ENCODE measurements at places on chromosomes 1 and 21. TPM values are rescaled to one million over a fixed set of nuclear protein-coding genes. Genes with fewer than 3 reads are reported as not detected.

Gene ADAM30
- not detected for polyA plus RNA-seq

Gene GIPC2
- 5.1 TPM for polyA plus RNA-seq

Gene NUAK2
- 0.68 TPM for polyA plus RNA-seq

Gene KIF21B
- 0.17 TPM for polyA plus RNA-seq

Gene SMPDL3B
- polyA plus RNA-seq, result 1.3 TPM

Gene TNFRSF14
- polyA plus RNA-seq, result 70.7 TPM

Gene WNT9A
- not detected for polyA plus RNA-seq

Gene ZSWIM5
- 20.6 TPM for polyA plus RNA-seq

Gene GBP4
- not detected for polyA plus RNA-seq

Gene TSSK3
- polyA plus RNA-seq, result 2.0 TPM

Gene SPATA1
- 0.93 TPM for polyA plus RNA-seq

Gene CCDC185
- polyA plus RNA-seq, result not detected

Gene BTBD8
- polyA plus RNA-seq, result 0.35 TPM

Gene SLC1A7
- 4.8 TPM for polyA plus RNA-seq

Gene SYT6
- not detected for polyA plus RNA-seq

Gene LRRC7
- polyA plus RNA-seq, result not detected

Gene CSMD2
- not detected for polyA plus RNA-seq

Gene TSPAN2
- polyA plus RNA-seq, result not detected

Gene AMPD1
- not detected for polyA plus RNA-seq

Gene CFAP74
- polyA plus RNA-seq, result 0.62 TPM

Gene FCER1G
- polyA plus RNA-seq, result 6.4 TPM

Gene IL20
- not detected for polyA plus RNA-seq

Gene TMCC2
- polyA plus RNA-seq, result 0.26 TPM

Gene ALX3
- not detected for polyA plus RNA-seq

Gene ESRRG
- polyA plus RNA-seq, result not detected

Gene ADGRL4
- polyA plus RNA-seq, result not detected

Gene CCDC27
- polyA plus RNA-seq, result not detected

Gene S100A3
- polyA plus RNA-seq, result 3.6 TPM

Gene OR2W3
- polyA plus RNA-seq, result not detected

Gene LDLRAD1
- 14.0 TPM for polyA plus RNA-seq

Gene GABRD
- polyA plus RNA-seq, result not detected

Gene CNKSR1
- 9.7 TPM for polyA plus RNA-seq

Gene C1orf185
- not detected for polyA plus RNA-seq

Gene GNG12
- 0.11 TPM for polyA plus RNA-seq

Gene BRINP2
- polyA plus RNA-seq, result 0.08 TPM

Gene ELK4
- 6.8 TPM for polyA plus RNA-seq

Gene C1orf210
- 7.1 TPM for polyA plus RNA-seq

Gene INTS3
- 28.2 TPM for polyA plus RNA-seq

Gene COL18A1
- 79.0 TPM for polyA plus RNA-seq

Gene LCE1D
- not detected for polyA plus RNA-seq

Gene C1orf115
- 30.9 TPM for polyA plus RNA-seq

Gene MYOC
- polyA plus RNA-seq, result not detected

Gene GUCA2B
- polyA plus RNA-seq, result not detected

Gene BCAN
- not detected for polyA plus RNA-seq

Gene SIK1
- 11.8 TPM for polyA plus RNA-seq

Gene IGSF3
- 0.18 TPM for polyA plus RNA-seq

Gene ANKRD35
- not detected for polyA plus RNA-seq
